ENCODE measurements at places on chromosomes 16 and 17.

GRCh38 chr16:86480444-86480843 lies 29.9 kb upstream of the FOXF1 start:
- no peak for DNase-seq

- no peak for DNase-seq
Observed at GRCh38 chr17:2436316-2436905, 35.6 kb upstream of the MNT start.

GRCh38 chr16:78134944-78135619 lies 35.6 kb downstream of the WWOX start:
- no peak for DNase-seq

DNA sequence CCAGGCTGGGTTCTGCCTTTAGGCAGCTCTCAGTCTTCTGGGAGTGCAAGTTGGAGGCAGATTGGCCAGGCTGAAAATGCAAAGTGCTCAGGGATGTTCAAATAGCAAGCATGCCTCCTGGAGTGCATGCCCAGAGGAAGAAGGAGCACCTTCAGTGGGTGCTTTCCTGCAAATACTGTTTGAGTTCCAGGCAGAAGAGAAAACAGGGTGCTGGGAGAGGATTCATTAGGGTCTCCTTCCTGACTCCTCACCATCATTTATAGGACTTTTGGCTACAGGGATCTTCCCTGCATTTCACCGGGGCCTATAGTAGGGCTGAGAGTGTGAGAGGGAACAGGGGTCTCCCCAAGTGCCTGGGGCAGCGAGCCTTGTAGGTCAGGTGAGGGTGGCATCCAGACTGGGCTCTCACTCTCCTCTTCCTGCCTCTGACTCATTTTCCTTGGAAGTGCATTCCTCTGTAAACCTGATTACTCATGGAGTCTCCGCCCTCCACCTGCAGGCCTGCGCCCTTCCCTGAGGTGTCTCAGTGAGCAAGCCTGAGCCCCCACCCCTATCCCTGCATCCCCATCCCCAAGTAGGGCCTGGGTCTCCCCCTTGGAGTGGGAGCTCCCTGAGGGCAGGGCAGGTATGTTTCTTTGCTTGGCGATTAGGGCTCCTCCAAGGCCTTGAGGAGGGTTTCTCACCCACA lies 17.1 kb upstream of the TNS4 start:
- peak; percentile 89 for DNase-seq

GRCh38 chr17:47188271-47188875 lies 722 bp downstream of the CDC27 start:
- DNase-seq, result no peak

GRCh38 chr17:733743-734142 lies 1.3 kb downstream of the TLCD3A start:
- no peak for DNase-seq

DNA sequence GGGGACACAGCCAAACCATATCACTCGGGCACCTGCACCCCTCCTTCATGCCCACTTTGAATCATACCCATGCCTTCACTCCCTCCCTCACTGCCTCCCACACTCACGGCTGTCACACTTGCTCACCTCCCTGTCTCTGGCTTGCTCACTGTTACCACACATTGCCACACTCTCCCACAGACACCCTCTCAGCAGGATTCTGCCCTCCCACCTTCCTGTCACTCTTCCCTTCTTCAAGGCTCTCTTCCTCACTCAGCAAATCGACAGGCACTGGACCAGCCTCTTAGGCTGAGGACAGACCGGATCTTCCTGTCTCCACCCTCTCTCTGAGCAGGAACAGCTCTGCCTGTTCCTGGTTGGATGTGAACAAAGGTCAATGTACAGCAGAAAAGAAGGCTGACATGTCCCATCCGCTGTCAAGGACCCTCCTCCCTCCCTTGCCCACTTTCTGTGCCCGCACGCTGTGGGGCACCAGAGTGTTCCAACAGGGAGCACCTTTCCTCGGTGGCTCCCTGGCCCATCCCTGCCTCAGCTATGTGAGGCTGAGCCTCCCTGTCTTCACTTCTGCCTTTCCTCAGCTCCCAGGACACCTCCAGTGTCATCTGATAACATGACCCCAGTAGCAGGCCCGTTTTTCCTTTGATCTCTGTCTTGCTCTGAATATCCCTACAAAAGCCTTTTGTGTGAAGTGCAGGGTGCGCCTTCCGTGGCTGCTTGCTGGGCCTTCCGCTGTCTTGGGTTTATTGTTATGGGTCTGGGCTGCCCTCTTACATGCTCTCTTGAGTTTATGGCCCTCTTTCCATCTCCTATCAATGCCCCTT lies 47.0 kb downstream of the CCDC182 start:
- DNase-seq, result no peak

DNA sequence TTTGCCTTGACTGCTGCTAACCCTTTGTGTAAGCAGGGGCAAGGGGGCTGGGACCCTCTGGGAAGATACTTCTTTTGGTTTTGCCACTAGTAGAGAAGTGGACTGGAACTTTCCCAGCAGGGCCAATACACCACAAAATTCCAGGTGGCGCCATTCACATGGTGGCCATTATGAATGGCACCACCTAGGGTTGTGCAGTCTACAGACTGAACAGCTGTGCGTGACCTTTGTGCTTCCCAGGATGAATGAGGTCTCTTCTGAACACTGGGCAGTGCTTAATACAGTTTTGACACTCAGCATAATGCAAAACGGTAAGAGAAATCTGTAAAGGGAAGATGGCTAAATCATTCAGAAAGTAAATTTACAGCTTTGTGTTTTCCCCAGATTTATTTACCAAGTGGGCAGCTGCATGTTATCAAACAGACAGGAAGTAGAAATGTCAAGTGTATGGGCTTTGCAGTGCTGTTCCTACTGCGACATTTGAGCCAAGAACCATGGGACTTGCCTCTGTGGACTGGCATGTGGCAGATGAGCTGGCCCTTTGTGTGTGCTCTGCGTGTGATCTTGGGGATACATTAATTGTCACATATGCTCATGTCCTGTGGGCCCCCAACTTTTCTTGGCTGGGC lies 9.2 kb downstream of the SYT17 start:
- no peak for DNase-seq

GRCh38 chr17:27157898-27158297 lies 136.0 kb upstream of the WSB1 start:
- DNase-seq, result no peak

DNA sequence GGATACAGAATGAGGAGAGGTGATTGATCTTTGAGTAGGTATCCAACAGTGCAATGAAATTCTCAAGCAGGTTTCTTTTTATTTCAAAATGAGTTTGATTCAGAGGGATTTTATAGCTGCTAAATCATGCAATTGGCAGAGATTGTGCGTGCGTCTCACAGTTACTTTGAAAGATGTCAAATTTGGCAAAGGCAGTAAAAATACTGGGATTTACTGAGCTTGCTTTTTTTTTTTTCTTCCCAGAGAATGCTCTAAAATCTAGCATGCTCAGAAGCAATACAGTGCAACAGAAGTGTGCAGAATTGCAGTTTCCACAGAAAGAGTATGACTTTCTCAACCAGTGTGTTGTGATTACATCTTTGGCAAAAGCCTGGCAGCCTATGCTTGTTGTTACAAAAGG lies 410.7 kb upstream of the GOT2 start:
- DNase-seq, result no peak

- DNase-seq, result no peak
Observed at GRCh38 chr16:72468582-72468981, 296.6 kb upstream of the PMFBP1 start.

GRCh38 chr17:61782683-61783082 lies 80.6 kb downstream of the BRIP1 start:
- no peak for DNase-seq

DNA sequence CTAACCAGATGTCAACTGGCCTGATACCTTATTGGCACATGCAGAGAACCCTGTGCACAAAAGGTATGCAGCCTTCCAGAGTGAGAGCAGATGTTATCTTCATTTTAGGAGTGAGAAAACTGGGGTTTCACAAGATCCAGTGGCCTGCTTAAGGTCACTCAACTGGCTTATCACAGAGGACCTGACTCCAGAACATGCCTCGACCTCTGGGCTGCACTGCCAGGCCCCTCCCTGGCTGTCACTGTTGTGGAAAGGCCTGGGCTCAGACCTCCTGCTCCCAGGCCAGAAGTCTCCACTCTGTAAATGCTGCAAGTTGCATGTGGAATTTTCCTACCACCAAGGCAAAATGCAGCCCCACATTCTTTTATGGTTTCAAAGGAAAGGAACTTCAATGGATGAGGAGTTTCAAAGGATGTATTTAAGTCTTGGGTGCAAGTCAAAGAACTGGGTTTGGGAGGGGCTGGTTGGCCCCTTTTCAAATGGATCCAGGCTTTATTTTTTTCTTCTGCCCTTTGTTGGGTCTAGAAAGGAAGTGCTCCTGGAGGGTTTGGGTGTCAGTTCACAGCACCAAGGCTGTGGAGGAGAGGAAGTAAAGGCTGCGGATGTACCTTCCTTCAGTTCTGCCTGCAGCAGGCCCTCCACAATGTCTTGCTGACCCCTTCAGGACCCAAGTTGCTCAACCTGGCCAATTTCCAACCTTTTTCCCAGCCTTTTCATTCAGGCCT lies 30.4 kb upstream of the SMPD3 start:
- DNase-seq, result no peak

GRCh38 chr16:53911513-53911912 lies 207.6 kb downstream of the FTO start:
- DNase-seq, result no peak

GRCh38 chr16:15523092-15523541 lies 88.7 kb downstream of the BMERB1 start:
- DNase-seq, result no peak

- no peak for DNase-seq
Observed at GRCh38 chr16:79054211-79054984, 546.1 kb downstream of the MAF start.

DNA sequence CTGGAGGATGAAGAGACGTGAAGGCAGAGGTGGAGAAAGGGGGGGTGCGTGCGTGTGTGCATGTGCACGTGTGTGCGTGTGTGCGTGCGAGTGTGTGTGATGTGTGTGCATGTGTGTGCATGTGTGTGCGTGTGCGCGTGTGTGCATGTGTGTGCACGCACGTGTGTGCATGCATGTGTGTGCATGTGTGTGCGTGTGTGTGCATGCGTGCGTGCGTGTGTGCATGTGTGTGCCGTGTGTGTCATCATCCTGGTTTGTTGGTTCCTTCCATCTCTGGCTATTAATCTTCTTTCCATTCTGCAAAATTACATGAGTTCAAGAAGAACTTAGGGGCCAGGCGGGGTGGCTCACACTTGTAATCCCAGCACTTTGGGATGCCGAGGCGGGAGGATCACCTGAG lies 17.0 kb upstream of the RPL38 start:
- DNase-seq, result no peak

DNA sequence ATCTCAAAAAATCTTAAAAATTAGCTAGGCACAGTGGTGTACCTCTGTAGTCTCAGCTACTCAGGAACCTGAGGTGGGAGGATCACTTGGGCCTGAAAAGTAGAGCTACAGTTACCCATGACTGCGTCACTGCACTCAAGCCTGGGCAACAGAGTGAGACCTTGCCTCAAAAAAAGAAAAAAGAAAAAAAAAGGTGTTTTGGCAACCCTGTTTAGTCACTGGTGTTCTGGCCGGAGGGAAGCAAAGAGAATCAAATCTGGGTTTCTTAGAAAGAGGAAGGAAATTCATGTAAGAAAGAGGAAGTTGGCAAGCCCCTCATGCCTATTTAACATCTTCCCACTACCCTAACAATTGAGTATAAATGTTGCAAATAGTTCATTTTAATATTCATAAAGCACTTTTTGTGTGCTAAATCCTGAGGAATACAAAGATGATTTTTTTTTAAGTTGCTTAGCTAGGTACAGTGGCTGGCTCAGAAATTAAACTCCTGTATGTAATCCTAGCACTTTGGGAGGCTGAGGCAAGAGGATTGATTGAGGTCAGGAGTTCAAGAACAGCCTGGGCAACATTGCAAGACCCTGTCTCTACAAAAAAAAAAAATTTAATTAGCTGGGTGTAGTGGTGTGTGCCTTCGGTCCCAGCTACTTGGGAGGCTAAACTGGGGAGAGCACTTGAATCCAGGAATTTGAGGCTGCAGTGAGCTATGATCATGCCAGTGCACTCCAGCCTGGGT lies 6.5 kb upstream of the USP32 start:
- DNase-seq, result no peak

DNA sequence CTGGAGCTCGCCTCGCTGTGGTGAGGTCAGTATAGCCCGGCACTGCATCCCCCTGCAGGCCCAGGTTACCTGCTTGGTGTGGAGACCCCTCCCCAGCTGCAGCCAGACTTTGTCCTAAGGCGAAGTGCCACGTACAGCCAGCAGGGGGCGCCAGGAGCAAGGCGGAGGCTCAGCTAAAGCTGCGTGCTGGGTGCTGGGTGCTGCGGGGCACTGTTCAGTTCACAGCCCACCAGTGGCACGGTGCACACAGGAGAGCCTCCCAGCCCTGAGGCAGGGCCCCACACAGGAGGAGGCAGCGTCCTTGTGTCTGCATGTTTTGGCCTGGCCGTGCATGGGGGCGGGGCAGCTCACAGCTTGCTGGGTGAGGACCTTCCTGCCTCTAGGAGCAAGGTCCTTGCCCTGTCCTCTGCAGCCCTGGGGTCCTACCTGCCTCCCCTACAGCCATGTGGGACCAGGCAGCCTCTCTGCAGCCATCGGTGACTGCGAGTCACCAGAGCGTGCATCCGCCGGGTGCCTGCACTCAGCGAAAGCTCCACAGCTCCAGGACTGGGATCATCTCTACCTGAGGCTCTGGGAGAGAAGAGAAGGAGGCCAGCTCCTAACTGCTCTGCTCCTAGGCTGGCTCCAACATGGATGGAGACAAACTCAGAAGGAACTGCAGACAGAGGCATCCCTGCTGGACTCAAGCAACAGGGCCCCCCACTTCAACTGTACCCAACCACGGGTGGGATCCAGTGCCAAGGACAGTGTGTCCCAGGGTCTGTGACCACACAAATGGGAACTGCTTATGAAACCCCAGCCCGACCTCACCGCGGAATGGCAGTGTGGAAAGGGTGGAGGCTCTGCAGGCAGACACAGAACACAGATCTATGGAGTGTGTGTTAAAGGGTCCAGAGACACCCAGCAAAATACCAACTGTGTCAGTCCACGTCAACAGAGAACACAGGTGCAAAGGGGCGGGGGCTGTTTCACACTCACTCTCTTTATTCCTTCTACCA lies 19.0 kb downstream of the SLC7A5 start:
- DNase-seq, result no peak

DNA sequence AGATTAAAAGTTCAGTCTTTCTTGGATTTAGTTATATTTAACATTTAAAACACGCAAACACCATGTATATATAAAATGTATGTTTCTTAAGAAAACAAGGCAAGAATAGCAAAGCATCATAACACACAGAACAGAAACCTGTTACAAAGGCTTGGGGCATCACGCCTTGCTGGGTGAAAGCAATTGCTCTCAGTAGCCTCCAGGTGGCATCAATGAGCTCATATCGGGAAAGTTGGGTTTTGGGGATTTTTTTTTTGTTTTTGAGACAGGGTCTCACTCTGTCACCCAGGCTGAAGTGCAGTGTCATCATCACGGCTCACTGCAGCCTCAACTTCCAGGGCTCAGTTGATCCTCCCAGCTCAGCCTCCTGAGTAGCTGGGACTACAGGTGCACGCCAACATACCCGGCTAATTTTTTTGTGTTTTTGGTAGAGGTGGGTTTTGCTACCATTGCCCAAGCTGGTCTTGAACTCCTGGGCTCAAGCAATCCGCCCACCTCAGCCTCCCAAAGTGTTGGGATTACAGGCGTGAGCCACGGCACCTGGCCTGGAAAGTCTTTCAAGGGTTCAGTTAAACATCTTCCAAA lies 56.9 kb downstream of the CYB5D2 start:
- DNase-seq, result peak; percentile 37
